Right cardiac atrium (tissue), 5 donors: ENCODE measurements at places on chromosomes 16 and 17. TPM values are rescaled to one million over a fixed set of nuclear protein-coding genes. Genes with fewer than 3 reads are reported as not detected.
A peak's percentile ranks its signal among the peaks of the same experiment; 100 is the strongest.

ITGA3 gene
- 21.5 TPM for polyA plus RNA-seq

CDRT15L2 gene
- polyA plus RNA-seq: not detected

UMOD gene
- polyA plus RNA-seq: not detected

ZNF23 gene
- polyA plus RNA-seq: 6.8 TPM

- DNase-seq: no peak
Measured at GRCh38 chr17:29616300-29617048, 6.2 kb downstream of the CORO6 start.

- DNase-seq: no peak
Measured at GRCh38 chr16:57017251-57017650, 27.9 kb downstream of the NLRC5 start.

DNA sequence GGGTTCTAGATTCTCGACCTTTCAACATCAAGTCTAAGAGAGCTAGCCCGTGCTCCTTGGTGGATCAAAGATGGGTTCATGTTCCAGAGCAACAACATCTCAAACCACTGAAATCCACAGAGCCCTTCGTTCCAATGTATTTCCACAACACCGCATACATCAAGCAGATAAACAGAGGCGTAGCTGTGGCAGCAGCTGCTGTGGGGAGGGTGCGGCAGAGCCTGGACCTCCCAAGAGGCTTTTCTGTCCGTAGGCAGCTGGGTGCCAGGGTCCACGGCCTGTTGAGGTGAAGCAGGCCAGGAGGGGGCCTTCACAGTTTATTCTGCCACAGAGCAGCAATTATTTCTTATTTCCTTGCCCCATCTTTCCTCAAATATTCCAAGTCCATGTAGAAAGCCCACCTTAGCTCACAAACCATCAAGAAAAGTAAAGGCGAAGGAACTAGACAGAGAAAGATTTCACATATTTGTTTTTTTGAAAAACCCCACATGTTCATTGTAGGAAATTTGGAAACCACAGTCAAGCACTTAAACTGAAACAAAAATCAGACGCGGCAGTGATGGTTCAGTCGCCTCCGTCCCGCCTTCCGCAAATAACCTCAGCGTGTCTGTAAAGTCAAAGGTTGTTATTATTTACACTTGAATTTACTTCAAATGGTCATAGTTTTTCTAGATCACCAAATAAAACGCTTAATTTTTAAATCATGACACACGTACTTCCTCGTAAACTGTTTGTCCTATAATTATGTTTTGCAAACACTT lies 144.6 kb upstream of the FOXF1 start:
- DNase-seq: no peak

GRCh38 chr16:5018793-5019192 lies 14.9 kb downstream of the NAGPA start:
- DNase-seq: no peak

GRCh38 chr16:67770346-67770991 lies 35.9 kb downstream of the RANBP10 start:
- DNase-seq: no peak

DNA sequence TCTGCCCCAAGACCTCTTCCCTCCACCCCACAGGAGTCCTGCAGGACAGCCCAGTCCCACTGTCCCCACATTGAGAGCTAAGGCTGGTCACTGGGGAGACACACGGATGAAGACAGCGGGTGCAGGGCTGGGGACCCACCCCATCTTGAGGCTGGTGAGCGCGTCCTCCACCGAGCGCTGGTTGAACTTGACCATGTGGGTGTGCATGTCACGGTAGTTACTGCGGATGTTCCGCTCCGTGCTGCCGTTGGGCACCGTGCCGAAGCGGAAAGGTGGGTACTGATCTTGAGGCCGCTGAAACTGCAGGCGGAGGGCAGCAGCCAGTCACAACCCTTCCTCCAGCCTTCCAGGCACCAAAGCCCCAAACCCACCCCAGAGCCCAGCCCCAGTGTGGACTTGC lies 13.1 kb downstream of the GRIN2C start:
- DNase-seq: no peak

DNA sequence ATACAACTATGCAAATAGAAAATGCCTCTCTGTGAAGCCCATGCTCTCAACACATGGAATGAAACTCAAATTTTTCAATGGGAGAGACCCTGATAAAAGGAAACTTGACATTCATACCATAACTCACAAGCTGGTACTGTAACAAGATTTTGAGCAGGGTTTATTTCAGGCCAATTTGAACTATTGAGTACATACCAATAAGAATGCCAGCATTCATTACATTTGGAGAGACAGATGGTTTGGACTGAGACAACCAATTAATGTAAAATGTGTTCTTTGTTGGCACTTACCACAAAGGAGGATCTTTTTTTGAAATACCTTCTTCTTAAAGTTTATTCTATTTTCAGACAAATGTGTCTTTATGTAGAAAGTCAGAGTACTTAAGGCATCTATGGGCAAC lies 1357.0 kb upstream of the GOT2 start:
- no peak for DNase-seq

DNA sequence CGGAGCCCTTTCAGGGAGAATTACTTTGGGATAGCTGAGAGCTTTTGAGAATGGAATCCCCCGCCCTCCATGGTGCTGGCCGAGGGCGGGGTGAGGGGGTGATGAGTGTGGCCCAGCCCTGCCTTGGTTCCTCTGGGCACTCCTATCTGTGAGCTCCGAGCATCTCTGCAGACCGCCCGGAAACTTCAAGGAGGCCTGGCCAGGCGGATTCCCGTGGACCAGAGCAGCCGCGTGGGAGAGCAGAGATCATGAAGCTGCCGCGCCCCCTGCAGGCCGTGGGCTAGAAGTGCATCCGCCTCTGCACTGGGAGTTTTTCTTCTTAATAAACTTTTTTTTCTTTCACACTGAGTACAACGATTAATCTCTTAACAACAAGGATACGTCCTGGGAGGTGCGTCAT lies 392.9 kb upstream of the EEF2KMT start:
- DNase-seq: peak; percentile 58
